ENCODE measurements at places on chromosomes 1 and 21.

GRCh38 chr1:8962812-8963530 lies 17.3 kb downstream of the CA6 start:
- DNase-seq, result peak; percentile 31

GRCh38 chr1:164716992-164717703 lies 158.2 kb downstream of the PBX1 start:
- peak; percentile 37 for DNase-seq

DNA sequence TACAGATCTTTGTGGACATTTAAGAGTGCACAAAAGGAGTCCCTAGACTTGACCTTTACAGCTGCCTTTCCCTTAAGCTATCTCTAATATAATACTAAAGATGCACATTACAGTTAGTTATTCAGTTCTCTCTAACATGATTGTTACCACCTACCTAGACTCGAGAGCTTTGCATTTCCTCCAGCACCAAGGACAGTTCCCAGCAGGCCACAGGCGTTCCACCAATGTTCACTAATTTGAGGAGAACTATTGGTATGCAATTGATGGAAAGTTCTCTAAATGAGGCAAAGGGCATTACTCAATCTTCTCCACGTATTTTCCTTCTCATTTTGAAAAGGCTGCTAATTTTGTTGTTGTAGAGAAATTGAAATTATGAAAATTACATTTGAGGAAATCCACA lies 5.4 kb upstream of the NTNG1 start:
- DNase-seq, result no peak

DNA sequence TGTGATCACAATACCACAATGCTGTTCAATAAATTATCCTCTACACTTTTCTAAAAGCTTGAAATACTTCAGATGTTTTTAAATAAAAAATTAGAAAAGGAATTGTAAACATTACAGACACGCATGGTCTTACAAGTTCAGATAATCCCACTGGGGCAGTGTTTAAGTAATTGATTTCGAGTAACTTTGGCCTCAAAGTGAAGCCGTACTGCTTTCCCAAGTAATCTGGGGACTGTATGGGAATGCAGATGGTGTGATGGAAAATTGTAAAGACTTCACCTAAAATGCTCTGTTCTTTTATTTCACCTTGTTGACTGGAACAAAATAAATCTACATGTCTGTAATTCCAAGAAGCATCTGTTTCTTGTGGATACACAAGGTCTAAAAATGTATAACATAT lies 401.7 kb upstream of the LYPLAL1 start:
- no peak for DNase-seq

- DNase-seq, result no peak
Measured at GRCh38 chr1:182095946-182096345, 34.4 kb upstream of the ZNF648 start.

GRCh38 chr1:38994196-38994595 lies 3.1 kb downstream of the AKIRIN1 start:
- no peak for DNase-seq
